ENCODE measurements at places on chromosomes 6 and 20.

- DNase-seq = no peak
These were observed 89.7 kb downstream of the MDGA1 start for GRCh38 chr6:37607944-37608343.

- DNase-seq = no peak
These were observed 12.8 kb upstream of the DTNBP1 start for GRCh38 chr6:15675536-15676220.

- peak; percentile 20 for DNase-seq
These were observed 8.6 kb upstream of the SERPINB6 start for GRCh38 chr6:2979819-2980464.

- no peak for DNase-seq
These were observed 10.9 kb upstream of the CD93 start for GRCh38 chr20:23096986-23097520.

DNA sequence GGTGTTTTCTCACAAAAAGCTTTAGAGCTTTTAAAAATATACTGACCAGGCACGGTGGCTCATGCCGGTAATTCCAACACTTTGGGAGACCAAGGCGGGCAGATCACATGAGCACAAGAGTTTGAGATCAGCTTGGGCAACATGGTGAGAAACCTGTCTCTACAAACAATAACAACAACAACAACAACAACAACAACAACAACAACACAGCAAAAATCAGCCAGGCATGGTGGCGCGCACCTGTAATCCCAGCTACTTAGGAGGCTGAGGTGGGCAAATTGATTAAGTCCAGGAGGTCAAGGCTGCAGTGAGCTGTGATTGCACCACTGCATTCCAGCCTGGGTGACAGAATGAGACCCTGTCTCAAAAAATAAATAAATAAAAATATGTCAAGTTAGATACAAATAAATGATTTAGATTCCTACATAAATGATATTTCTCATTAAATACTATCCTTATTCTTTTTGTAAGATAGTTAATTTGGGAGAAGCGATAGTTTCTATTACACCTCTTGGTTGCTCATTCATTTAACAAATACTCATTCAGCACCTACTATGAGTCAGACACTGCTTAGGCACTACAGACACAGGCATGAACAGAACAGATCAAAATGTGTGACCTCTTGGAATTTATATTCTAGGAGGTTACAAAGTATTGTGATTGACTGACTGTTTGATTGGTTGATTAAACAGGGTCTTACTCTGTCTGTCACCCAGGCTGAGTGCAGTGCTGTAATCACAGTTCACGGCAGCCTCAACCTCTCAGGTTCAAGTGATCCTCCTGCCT, 83.5 kb upstream of the BEND3 start:
- DNase-seq = no peak

- no peak for DNase-seq
These were observed 216.6 kb downstream of the IBTK start for GRCh38 chr6:82030761-82031503.

- DNase-seq = no peak
These were observed 32.9 kb downstream of the COX4I2 start for GRCh38 chr20:31670371-31671228.

GRCh38 chr20:14067603-14068002, 72.3 kb downstream of the MACROD2 start:
- DNase-seq = no peak

- no peak for DNase-seq
These were observed 65.8 kb downstream of the EPB41L2 start for GRCh38 chr6:130997061-130997753.

DNA sequence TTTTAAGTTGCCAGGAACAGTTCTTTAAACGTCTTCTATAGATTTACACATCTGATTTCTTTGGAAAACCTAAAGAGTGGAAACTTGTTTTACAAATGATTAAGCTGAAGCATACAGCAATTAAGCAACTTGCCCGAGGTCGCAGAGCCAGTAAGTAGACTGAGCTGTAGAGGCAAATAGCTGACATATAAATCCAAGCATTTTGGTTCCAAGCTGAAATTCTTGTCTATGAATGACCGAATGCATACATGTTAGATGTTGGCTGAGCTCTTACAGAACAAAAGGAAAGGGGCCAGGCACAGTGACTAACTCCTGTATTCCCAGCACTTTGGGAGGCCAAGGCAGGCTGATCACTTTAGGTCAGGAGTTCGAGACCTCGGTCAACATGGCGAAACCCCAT, 101.8 kb upstream of the SGK1 start:
- no peak for DNase-seq

- no peak for DNase-seq
These were observed 219.7 kb downstream of the FARS2 start for GRCh38 chr6:5481033-5481432.

GRCh38 chr6:84788689-84789088, 24.3 kb upstream of the TBX18 start:
- DNase-seq = no peak
